RPMI7951 (cell line): ENCODE measurements at places on chromosomes 12 and 14.

- no peak for DNase-seq
Observed at GRCh38 chr14:19799880-19800279, 3.7 kb upstream of the OR4N2 start.

DNA sequence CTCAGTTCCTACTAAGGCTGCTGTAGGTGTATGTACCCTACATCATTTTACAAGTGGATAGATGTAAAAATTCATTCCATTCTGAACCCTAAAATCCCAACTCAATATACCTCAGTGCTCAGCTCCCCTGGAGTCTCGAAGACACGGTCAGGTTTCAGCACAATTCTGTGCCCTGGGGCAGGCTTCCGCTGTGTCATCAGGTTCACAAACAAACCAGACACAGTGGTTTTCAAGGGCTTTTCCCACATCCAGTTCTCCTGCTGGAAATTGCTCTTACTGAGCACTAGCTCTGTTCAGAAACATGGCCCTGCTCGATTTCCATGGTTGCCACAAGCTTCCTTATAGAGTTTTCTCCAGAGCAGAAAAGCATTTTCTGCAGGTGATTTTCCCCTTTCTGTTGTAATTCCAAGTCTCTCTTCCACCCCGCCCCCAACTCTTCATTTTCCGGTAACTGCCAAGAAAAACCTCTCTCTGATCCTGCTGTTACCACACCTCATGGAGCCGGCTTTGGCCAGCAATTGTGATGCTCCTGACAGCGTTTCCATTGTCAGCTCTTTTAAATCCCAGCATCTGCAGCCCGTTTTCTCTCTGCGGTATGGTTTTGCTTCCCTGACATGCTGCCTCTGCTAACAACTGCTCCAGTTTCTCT, 483.0 kb upstream of the CCDC196 start:
- peak; percentile 47 for DNase-seq

DNA sequence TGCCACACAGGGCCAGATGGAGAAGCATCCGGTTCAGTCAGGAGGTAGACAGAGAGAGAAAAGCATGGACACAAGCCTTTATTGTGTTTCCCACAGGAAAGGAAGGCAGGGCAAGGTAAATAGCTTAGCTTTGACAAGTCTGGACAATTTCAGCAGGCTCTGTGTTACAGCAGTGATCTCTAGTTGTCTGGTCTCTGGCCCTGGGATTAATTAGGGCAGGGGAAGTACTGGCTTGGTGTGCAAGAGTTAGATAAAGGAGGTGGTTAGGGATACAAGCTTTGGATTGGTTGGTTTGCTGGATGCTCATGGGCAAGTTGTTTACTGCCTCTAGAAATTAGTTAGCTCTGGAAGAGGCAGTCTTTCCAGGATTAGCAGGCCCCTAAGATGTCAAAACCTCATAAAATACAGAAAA, 15.1 kb upstream of the NGDN start:
- no peak for DNase-seq

GRCh38 chr14:70713511-70713916, 71.8 kb downstream of the TTC9 start:
- no peak for DNase-seq

DNA sequence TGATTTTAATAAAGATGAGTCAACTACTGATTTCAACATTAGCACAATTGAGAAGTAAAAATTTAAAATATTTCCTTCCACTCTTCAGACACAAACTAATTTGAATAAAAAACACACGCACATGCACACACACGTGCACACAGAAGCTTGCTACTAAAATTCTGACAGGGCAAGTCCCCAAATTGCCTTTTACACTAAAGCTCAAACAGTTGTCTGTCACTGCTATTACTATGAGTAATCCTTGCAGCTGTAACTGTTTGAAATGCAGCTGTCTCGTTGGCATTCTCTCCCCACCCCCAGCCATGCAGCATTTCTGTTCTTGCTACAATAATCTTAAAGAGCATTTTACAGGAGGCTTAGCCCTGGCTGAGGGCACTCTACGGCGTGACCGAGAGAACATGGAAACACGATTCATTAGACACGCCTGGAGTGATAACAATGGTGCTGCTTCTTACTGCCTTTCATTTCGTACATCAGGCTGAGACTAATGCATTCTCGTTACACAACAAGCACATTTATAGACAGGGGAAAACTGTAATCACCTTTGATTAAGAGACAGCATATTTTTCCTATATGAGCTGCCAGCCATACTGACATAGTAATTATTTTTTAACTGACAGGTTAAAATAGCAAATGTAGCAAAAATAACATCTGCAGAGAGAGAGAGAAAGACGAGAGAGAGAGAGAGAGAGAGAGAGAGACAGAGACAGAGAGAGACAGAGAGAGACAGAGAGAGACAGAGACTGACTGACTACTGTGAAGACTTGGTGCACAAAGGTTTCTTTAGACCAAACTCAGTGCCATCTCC, 153.8 kb downstream of the MED13L start:
- DNase-seq: peak; percentile 87

DNA sequence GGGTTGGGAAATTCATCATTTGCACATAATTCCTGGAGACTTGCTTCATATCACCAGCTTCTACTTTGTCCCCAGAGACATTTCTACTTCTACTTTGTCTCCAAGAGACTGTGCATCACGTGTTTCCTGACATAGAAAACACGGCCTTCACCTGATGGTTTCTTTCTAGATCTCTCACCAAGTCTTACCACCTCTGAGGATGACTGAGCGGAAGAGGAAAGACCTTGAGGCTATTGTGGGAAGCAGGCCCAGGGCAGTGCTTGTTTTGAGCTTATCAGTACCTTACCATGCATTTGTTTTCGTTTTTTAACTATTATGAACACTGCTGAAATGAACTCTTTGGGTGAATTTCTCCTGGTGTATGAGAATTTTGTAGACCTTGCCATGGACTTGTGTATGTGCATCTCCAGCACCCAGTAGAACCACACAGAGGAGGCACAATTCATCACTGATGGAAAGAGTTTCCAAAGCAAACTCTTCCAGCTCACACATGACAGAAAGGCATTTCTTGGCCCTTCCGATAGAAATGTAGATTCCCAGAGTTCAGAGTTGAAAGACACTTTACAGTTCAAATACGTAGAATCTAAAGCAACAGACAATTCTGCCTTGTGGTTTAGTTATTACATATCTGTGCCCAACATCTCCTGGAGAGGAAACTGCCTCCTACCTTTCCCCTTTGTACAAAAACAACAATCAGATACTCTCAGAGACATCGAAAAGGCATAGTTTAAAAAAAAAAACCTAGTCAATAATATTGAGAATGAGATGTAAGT, 434.7 kb downstream of the FUT8 start:
- DNase-seq: no peak

DNA sequence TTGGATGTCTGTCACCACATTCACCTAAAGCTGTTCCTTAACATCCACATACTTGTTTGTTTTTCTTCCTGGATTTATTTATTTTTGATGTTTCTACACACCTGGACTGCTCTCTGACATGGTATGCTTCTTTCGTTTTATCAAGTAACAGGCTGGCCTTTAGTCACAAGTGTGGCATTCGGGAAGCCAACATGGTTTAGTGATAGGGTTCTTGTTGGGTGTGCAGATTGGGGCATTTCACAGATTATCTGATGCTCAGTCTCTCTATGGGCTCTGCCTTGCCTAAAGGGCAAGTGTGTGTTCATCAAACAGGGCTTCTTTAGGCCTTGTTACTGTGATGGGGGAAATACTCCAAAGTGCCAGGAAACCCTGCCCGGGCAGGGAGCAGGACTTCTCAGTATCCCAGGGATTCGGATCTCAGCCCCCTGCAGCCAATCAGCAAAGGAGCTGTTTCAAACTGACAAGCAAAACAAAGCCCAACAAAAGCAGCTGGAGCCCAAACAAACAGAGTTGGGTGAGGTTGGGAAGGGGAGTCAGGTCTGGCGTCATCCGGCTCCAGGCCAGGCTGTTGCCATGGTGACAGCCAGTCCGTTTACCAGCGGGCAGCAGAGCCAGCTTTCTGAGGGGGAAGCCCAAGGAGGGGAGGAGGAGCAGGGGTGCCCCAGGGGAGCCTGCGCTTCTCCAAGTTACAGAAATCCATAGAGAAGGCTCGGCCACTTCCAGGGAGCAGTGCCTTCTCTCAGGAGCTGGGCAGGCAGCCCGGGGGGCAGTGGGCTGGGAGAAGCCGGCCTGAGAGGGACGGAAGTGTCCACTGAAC, 31.9 kb downstream of the FOS start:
- DNase-seq: peak; percentile 80

DNA sequence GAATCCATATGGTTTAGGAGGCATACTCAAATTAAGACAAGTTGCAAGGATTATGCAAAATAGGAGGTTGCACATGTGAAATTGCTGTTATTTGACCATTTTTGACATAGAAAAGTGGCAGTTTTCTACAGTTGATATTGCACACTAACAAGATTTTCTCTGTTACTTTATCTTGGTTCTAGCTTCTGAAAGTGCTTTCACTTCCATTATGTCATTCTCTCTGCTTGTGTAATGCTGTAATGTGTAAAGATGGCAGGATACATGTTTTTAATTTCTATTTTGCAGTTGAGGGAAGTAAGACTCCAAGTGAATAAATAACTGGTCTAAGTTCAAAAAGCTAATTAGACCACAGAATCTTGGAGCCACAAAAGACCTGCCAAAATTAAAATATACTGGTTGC, 60.6 kb downstream of the MYRFL start:
- DNase-seq: no peak

DNA sequence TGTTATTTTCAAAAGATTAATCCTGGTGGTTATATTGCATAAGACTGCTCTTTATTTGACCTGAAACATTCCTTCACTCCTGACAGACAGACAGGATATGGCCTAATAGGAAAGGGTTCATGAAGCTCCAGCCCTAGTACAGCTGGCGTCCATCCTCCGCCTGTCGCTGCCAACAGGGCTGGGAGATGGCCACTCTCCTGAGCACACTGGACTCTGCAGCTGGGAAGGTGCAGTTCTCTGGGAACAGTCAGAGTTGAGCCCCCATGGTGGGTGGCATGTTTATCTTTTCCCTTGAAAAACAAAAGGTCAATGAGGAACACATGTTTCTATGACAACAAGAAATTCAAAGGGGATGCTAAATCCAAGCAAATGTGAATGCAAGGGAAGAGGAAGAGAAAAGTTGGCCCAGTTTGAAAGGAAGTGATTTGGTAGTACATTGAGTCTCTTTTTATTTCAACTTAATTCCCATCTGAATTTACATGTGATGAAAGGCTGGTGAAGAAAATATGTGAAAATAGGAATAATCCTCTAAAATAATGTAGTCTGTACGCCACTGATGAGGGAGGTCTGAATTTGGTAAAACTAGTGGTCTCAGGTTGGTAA, 89.9 kb upstream of the DCN start:
- no peak for DNase-seq

- DNase-seq: peak; percentile 50
Observed at GRCh38 chr12:3777206-3777809, 24.4 kb upstream of the CRACR2A start.

DNA sequence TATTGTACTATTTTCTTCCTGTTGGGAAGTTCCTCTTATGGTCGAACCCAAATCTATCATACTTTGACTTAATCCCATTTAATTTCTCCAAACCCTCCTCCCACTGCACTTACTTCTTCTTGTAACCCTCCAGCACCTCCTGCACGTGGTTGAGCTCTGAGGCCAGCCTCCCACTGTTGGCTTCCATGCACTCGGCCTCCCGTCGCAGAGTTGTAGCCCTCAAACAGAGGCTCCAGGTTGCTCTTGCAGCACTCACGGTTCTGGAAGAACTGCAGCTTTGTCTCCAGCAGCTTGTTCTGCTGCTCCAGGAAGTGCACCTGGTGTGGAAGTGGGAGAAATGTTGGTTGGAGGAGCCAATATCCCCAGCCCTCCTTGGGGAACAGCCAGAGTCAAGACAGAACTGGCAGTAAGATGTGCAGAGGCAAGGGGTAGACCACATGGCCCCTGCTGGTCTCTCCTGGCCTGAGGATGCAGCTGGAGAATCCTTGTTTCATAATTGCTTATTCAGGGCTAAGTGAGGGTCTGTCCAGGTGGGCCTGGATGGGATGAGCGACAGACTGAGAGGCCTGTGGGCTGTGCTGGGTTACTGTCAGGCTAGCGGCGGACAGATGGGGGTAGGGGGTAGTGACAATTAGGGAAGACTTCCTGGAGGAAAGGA, 18.4 kb upstream of the KRT86 start:
- no peak for DNase-seq

- DNase-seq: no peak
Observed at GRCh38 chr12:102603021-102603420, 122.7 kb upstream of the IGF1 start.

DNA sequence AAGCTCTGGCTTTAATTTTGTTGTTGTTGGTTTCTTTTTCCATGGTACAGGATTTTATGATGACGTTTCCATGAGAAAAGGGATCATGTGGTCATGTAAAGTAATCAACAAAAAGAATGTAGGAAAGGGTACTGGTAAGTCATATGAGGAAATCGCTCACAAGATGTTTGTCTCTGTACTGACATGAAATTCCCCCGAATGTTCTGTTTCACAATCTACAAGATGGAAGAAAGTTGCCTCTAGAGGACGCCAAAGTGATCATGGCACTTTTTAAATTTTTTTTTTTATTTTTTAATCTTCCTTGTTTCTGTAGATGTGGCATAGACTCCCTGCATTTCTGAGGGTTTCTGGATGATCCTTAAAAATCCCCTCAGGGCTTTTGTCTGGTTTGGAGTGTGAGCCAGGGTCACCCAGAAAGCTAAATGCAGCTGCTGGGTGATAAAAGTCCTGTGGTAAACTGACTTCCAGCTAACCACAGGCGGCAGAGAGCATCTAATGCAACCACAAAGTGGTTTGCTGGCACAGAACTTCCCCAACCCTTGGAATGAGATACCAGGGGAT, 393.5 kb downstream of the CCDC91 start:
- DNase-seq: peak; percentile 95

GRCh38 chr12:41514021-41514777, 326.1 kb downstream of the PDZRN4 start:
- DNase-seq: no peak

DNA sequence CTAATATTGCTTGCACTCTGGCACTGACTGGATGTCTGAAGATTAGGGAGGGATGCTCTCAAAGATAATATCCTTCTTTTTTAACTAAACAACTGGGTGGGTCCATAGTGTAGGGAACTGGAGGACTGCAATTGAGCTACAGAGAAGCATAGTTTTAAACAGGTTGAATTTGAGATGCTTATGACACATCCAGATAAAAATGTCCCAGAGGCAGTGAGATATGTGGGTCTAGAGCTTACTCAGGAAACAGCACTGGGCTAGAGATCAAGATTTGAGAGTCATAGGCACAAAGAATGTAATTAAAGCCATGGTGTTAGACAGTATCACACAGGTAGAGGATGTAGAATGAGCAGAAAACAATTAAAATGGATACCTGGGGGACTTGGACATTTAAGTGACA, 198.4 kb downstream of the NELL2 start:
- DNase-seq: no peak

GRCh38 chr12:2752676-2753371, 41.9 kb upstream of the FKBP4 start:
- peak; percentile 53 for DNase-seq

GRCh38 chr12:105910030-105910429, 228.7 kb downstream of the NUAK1 start:
- DNase-seq: peak; percentile 44

GRCh38 chr14:80959496-80959895, 4.1 kb downstream of the TSHR start:
- peak; percentile 17 for DNase-seq

- no peak for DNase-seq
Observed at GRCh38 chr12:54135621-54136350, 53.0 kb downstream of the SMUG1 start.
